ENCODE measurements at places on chromosomes 6 and 20.

- no peak for DNase-seq
Measured at GRCh38 chr6:33241968-33242367, 29.7 kb downstream of the VPS52 start.

GRCh38 chr6:39041072-39041471 is 7.5 kb upstream of the GLP1R start:
- DNase-seq: no peak

GRCh38 chr20:33791959-33792597 is 19.1 kb upstream of the CHMP4B start:
- DNase-seq: peak; percentile 61

- peak; percentile 77 for DNase-seq
Measured at GRCh38 chr20:433300-433975, 25.3 kb downstream of the RBCK1 start.

GRCh38 chr6:11211254-11211653 is 21.2 kb downstream of the NEDD9 start:
- DNase-seq: no peak

- DNase-seq: no peak
Measured at GRCh38 chr6:124655866-124656265, 306.4 kb upstream of the RNF217 start.

- no peak for DNase-seq
Measured at GRCh38 chr6:149278997-149279396, 38.5 kb upstream of the TAB2 start.

GRCh38 chr6:34223956-34224940 is 12.4 kb upstream of the HMGA1 start:
- peak; percentile 96 for DNase-seq

DNA sequence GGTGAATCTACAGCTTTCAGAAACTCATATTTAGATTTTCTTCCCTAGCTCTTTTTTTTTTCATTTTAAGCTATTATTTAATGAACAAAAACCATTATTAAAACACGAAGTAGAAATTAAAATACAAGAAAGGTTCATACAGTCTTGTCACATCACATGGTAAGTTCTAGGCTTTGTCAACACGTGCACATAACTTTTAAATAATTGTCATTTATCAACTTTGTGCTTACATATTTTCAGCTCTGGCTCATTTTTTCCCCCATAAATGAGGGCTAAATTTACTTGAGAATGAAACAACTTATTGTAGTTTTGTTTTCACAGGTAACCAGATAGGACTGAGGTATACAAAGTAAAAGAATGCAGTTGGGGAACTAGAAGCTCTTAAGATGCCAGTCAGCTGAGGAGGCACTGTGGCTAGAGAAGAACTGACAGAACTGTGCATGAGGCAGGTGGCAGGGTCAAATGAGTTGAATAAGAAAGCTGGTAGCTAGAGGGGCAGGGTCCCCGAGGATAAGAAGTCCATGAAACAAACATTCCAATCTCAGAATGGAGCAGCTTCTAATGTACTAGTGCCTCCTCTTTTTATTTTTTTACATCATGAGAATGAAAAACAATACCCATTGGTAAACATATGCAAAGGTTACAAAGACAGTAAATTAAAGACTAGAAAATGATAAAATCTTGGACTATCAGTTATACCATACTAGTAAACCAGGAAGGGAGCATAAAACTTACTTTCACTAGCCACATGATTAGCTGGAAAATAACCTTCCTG is 141.5 kb downstream of the MYB start:
- no peak for DNase-seq

GRCh38 chr20:37397076-37397953 is 51.4 kb downstream of the SRC start:
- DNase-seq: no peak

- DNase-seq: no peak
Measured at GRCh38 chr20:16459019-16459700, 114.1 kb downstream of the KIF16B start.

- no peak for DNase-seq
Measured at GRCh38 chr20:44425923-44426322, 49.8 kb upstream of the TTPAL start.

GRCh38 chr6:108714101-108714765 is 134.0 kb upstream of the ARMC2 start:
- no peak for DNase-seq

- DNase-seq: peak; percentile 66
Measured at GRCh38 chr20:53869466-53870258, 200.7 kb downstream of the BCAS1 start.

DNA sequence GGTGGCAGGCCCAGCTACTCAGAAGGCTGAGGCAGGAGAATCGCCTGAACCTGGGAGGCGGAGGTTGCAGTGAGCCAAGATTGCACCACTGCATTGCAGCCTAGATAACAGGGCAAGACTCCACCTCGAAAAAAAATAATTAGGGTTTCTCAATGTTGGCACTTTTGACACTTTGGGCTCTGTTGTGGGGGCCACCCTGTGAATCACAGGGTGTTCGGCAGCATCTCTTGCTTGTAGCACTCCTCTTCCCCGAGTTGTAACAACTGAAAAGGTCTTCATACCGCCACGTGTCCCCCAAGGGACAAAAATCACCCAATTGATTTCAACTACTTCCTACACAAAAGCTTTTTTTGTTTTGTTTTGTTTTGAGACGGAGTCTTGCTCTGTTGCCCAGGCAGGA is 53.2 kb upstream of the NFATC2 start:
- no peak for DNase-seq

DNA sequence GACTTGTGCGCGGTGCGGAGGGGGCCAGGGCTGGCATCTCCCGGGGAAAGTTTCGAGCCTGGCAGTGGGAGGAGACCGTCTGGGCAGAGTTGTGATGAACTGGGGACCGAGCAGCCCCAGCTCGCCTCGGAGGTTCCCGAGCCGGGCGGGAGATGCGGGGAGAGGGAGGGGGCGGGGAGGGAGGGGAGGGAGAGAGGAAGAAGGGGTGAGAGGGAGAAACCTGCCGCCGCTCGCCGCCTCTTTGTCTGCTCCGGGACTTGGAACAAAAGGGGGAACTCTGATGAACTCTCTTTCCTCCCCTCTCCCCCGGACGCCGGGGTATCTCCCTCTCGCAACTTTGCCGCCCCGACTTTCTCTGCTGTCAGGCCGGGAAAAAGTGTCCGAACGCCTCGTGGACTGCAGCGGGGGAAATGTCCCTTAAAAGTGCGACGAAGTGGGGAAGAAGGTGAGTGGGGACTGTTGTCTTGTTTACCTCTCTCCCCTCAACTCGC is 72.7 kb downstream of the SOX4 start:
- DNase-seq: no peak

DNA sequence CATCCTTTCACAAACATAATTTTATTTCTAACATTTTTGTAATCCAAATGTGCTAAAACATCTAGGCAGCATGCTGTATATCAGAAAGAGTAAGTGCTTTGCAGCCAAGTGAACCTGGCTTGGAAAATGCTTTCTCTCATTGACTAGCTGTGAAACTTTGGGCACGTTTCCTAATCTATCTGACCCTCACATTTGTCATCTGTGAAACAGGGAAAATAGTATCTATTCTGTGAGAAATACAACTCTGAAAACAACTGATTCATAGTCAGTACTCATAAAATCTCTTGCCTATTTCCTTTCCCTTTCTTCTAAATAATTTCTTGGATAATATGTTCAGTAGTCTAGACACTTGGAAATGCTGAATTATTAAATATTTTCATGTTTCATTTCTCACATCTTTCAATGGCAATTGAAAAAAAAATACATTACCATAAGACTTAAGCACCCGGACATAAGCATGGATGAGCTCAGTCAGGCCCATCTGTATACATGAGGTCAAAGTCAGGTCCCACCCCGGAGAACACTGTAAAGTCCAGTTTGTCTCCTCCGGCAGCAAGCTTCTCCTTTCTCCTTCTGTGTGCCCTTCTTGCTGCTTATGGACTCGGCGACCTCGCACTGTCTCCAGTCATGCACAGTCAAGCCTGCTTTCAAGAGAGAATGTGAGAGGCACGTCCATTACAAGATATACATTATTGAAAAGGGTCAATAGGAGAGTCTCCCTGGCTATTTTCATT is 455.0 kb upstream of the SOX4 start:
- DNase-seq: no peak

GRCh38 chr20:61805365-61805764 is 260.3 kb downstream of the TAF4 start:
- DNase-seq: no peak

DNA sequence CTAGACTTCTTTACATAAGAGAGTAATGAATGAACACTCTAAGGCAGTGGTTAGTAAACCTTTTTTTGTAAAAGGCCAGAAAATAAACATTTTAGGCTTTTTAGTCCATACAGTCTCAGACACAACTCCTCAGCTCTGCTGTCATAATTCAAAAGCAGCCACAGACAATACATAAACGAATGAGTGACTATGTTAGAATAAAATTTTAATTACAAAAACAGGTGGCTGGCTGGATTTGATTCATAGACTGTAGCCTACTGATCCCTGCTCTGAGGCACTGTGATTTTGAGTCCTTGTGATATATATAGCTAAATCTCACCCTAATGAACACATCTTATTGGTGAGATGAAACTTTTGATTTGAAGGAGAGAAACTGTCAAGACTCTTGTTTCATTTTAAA is 155.1 kb downstream of the AIG1 start:
- no peak for DNase-seq

DNA sequence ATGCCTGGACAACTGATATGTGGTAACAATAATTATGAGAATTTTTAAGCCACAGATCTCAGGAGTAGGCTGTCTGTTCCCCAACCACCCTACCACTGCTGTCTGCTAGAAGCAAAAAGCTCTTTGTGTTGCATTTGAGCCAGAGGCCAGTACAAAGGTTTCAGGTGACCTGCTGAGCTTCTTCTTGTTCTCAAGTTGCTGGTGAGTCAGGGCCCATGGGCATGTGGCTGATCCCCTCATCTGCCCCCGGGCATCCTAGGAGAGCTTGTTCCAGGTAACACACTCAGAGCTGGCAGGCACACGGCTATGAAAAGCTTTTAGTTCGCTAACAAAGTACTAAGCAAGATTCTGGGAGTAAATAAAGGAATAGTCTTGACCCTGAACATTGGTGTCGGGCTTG is 285.3 kb downstream of the CDC5L start:
- DNase-seq: no peak

GRCh38 chr6:133704371-133704770 is 184.5 kb upstream of the TCF21 start:
- no peak for DNase-seq

DNA sequence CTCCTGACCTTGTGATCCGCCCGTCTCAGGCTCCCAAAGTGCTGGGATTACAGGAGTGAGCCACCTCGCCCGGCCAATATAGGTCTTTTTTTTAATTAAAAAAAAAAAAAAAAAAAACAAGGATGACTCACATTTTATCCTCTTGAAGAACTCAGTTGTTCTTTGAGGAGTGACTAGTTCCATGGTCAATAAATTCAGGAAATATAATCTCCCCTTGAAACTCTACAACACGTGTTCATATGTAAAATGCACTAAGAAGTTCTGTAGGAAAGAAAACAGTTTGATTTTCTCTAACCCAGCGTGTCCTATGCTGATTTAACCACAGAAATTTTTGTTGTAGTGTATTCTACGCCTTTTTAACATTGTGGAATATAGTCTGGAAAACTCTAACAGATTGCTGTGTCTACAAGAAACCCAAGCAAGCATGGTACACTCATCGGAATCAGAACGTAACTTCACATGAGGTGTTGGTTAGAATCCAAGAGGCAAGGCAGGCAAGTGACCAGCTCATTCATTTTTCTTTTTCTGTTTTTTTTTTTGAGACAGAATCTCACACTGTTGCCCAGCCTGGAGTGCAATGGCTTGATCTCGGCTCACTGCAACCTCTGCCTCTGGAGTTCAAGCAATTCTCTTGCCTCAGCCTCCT is 79.0 kb upstream of the ZNF217 start:
- DNase-seq: no peak

DNA sequence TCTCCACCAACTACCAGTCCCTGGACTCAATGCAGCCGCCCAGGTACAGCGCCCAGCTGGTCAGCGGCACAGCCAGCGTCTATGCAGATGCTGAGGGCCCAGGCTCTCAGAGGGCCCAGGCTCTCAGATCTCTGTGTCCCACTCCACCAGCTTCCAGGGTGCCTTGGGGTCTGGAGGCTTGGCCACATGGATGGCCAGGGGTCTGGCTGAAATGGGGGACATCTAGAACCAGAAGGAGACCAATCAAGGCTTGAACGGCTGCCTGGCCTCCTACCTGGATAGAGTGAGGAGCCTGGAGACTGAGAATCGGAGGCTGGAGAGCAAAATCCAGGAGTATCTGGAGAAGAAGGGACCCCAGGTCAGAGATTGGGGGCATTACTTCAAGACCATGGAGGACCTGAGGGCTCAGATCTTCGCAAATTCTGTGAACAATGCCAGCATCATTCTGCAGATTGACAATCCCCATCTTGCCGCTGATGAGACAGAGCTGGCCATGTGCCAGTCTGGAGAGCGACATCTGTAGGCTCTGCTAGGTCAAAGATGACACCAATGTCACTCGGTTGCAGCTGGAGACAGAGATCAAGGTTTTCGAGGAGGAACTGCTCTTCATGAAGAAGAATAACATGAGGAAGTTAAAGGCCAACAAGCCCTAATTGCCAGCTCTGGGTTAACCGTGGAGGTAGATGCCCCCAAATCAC is 44.1 kb upstream of the GRM4 start:
- DNase-seq: peak; percentile 60
